ENCODE measurements at places on chromosomes 5 and 9. TPM values are rescaled to one million over a fixed set of nuclear protein-coding genes. Genes with fewer than 3 reads are reported as not detected.

Gene CYSRT1
- total RNA-seq = not detected

Gene GABRP
- not detected for total RNA-seq

Gene OTULINL
- 32.6 TPM for total RNA-seq

DNA sequence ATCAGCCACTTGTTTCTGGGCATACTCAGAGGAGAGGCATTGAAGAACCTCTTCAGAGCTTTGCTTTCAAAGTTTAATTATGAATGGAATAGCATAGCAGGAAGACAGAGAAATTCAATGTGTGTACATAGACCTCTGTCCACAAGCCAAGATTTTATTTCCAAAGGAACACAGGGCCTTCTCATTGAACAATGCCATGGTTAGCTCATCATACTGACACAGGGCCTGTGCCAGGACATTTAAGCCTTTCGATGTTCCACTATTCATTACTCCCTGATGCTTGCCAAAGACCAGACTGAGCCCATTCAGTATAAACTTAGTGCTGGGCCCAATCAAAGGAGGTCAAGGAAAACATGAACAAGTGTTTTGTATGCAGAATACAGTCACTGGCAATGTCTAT, 280.8 kb downstream of the FBXL17 start:
- DNase-seq = peak; percentile 71

DNA sequence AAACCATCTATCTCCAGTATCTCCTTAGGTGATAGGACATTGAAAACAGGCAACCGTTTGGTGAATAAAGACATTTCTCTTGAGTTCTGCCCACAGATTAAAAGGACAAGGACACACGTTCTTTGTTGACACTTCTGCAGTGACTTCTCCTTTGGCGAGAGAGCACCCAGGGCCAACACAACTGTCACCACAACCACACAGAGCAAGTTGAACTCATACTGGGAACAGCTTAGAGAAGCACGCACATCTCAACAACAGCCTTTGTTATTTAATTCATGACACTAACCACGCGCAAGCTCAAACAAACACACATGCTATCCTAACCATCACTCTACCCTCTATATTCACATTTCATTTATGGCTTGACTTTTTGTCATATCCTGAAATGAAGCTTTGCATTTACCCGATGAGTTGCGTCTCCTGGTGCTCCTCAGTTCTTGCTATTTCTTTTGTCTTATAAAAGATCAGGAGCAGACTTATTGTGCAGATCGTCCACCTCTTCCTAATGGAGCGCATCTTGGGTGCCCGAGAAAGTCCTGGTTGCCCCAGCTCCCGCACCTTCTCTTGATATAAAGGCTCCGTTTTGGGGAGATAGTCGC, 543 bp downstream of the ST8SIA4 start:
- no peak for DNase-seq

GRCh38 chr5:107155707-107156106, 515.0 kb downstream of the EFNA5 start:
- DNase-seq = no peak

DNA sequence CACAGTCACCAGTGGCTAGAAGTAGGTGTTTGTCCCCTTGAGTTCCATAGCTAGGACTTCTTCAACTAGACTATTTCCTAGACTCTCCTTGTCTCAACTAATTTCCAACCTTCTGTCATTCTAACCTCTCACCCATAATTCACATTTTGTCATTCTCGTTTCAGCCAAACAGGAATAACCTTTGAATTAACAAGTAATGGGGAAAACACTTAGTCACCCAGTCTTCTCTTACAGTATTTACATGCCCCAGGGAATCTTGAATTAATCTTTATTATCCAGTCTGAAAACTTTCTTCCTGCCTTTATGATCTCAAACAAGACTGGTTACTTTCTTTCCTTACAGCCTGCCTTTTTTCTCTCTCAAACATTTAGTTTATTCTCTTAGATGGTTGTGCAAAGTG, 63.3 kb upstream of the RUSC2 start:
- no peak for DNase-seq
